ENCODE measurements at places on chromosomes 4 and X.

DNA sequence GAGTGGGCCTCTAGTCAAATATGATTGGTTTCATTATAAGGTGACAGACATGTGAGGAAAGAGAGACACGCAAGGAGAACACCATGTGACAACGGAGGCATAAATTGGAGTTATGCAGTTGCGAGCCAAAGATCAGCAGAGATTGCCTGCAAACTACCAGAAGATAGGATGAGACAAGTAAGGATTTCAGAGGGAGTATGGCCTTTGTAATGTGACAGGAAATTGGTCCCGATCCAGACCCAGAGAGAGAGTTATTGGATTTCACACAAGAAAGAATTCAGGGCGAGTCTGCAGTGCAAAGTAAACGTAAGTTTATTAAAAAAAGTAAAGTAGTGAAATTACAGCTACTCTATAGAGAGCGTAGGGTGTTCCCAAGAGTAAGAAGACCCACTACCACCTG is 35.7 kb upstream of the NDST4 start:
- no peak for DNase-seq

GRCh38 chr4:8351931-8352367 is 82.4 kb downstream of the HTRA3 start:
- DNase-seq: no peak

- DNase-seq: no peak
Observed at GRCh38 chrX:11349661-11350337, 56.6 kb downstream of the AMELX start.

GRCh38 chr4:142396279-142396678 is 449.8 kb downstream of the INPP4B start:
- DNase-seq: no peak

DNA sequence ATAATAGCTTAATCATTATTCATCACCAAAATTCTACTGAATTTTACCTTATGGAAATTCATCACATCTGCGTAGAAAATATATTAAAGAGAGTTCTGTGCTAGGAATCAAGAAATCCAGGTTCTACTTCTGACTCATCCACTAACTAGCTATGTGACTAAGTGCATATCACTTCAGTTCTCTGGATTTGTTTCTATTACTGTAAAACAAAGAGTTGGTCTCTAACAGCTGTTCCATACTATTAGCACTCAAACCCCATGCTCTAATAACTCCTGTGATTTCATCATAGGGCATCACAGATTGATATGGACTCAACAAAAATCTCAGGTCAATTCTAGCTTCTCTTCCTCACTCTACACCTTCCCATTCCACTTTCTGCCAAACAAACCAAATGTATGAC is 572.0 kb downstream of the INPP4B start:
- no peak for DNase-seq

GRCh38 chr4:149933883-149934282 is 118.2 kb upstream of the IQCM start:
- DNase-seq: no peak

DNA sequence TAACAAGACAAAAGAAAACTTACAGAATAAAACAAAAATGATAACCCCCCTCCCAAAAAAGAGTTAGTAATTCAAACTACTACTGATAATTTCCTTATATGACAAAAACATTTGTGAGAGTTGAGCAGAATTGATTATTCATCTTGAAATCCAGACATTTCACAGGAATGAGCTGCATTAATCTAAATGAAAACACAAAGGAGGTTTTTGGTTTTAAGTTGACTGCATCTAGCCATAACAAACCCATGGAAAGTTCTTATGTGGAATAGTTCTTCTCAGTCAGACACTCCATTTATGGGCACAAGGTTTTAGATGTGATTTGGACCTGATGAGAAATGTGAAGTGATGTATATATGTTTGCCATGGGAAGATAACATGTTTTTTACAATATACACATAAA is 95.4 kb downstream of the VCX2 start:
- DNase-seq: no peak

DNA sequence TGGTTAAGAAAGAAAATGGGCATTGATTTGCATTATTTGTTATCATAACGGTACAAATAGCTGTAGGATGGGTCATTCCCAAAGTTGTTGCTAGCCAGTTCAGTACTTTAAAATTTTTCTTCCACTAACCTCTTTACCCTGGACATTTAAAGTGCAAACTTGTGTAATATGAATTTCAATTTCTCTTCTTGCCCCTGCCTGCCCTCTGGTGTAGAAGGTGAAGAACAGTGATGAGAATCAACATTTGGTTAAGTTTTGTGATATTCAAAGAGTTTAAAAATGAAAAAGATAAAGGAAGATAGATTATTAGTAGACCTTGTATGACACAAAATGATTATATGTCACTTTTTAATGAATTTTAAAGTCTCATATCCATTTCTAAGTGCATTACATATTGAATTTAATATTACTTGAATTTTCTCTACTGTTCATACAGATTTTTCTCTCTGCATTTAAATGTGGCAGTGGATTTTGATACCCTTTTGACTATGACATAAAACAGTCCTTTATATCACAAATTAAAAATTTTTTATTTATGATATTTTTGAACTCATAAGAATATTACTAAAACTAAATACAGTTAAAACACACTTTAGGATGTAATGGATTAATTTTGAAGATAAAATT is 337.7 kb downstream of the BMPR1B start:
- DNase-seq: peak; percentile 56

DNA sequence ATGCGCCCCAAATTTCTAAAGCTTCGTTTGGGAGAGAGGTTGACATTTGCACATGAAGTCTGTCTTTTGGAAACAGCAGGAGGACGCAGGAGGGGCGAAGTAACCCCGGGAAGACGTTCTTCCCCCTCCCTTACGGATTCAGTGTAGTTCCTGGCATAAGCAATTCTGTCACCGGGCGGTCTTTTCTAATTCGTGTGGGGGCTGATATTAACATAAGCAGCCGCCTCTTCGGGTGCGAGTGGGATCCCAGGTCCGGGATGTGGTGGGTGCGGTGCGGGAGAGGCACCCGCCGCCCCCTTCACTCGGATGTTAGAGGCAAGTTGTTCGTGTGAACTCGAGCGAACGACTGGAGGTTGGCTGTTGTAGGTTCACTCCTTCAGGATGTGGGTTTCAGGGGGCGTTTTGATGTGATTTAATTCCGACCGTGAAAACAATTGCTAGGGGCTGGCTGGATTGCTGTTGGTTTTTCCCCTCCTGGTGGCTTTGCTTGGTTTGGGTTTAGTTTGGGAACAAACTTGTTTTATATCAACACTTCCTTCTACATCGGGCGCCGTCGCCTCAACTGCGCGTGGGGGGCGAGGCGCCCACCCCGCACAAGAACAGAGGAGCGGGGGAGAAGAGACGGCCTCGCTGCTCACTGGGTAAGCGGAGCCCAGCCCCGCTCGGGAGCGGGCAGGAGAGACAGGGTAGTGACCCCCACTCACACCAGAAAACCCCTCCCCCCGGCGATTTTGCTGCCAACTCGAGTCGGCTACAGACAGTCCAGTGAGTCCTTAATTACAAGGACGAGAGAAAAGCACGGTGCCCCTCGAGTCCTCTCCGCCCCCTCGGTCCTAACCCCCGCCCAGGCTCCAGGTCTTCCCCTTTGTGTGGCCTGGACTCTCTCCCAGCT is 2.9 kb upstream of the LEF1 start:
- DNase-seq: no peak

GRCh38 chr4:4418676-4419390 is 31.9 kb downstream of the NSG1 start:
- no peak for DNase-seq

- no peak for DNase-seq
Observed at GRCh38 chrX:121050781-121051180, 3.4 kb downstream of the GLUD2 start.

GRCh38 chr4:168803732-168804131 is 206.3 kb downstream of the CBR4 start:
- DNase-seq: peak; percentile 8

DNA sequence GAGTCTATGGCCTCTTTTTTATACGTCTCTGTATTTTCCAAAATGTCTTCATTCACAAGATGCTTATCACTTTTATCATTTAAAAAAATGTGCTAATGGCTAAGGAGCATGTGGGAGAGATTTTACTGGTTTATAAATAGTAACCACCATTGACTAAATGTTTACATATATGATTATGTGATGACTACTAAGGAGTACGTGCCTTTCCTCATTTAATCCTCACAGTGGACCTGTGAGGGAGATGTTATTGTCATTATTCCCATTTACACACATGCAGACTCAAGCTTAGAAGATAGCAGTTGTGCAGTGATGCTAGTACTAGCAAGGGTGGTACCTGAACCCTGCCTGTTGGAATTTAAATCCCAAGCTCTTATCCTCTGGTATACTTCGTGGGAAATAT is 2.4 kb downstream of the SRD5A3 start:
- DNase-seq: no peak

- DNase-seq: no peak
Observed at GRCh38 chr4:17560065-17560673, 16.8 kb upstream of the LAP3 start.

- DNase-seq: peak; percentile 53
Observed at GRCh38 chr4:143399113-143399949, 62.7 kb downstream of the GAB1 start.

DNA sequence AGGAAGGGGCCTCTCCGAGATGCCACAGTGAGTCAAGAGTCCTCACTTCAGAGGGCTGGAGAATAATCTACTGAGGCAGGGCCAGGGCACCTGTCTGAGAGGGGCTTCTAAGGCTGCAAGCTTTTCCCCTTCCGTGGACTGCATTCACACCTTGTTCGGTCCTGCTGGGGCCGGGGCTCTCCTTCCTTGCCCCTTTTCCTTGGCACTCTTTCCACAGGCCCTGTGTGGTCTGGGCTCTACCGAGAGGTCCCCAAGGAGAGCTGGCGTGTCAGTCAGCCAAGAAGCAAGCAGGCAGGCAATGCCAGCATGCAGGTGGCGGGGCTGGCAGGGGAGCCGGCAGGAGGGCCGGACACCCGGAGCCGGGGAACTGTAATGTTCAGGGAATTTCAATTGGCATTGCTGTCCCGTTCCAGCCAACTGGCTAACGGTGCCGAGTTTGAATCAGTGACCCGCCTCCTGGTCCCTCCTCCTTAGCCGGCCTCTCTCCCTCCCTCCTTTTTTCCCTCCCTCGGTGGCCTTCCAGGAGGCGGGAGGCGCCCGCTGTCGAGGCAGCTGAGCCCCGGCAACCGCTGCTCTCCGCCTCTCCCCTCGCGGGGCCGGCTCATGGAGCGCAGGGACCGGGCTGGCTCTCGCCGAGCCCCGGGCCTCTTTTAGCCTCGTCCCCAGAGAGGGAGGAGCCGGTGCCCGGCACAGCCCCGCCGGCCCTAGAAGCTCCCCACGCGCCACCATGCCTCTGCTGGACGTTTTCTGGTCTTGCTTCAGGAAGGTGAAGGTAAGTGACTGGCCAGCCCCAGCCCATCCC is at the start of gene STARD8:
Gene STARD8, plus strand, starts transcription at position 511 of the 802 bp plus-strand sequence. Its CDS starts 217 bp downstream, at position 728.
- peak; percentile 1 for DNase-seq

GRCh38 chr4:88900432-88900831 is 156.6 kb downstream of the FAM13A start:
- DNase-seq: no peak

DNA sequence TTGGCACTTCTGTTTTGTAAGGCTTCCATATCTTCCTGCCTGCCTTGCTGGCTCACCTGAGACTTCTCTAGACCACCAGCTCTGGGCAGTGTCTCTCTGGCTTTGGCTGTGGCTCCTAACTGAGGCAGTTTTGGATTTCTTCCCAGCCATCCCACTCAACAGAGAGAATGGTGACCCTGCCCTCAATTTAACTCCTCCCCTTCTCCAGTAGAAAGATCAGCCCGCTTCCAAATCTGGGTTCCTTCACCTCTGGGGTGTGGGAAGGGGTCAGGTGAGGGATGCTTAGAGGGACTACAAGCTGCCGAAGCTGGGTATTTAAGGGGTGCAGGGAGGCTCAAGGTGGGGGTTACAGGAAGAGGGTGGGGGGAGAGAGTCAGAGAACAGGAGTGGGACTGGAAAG is 23.7 kb downstream of the NAP1L5 start:
- no peak for DNase-seq

- no peak for DNase-seq
Observed at GRCh38 chr4:172881645-172882044, 287.0 kb upstream of the GALNT7 start.

GRCh38 chr4:122003335-122003734 is 51.5 kb upstream of the TRPC3 start:
- peak; percentile 48 for DNase-seq

DNA sequence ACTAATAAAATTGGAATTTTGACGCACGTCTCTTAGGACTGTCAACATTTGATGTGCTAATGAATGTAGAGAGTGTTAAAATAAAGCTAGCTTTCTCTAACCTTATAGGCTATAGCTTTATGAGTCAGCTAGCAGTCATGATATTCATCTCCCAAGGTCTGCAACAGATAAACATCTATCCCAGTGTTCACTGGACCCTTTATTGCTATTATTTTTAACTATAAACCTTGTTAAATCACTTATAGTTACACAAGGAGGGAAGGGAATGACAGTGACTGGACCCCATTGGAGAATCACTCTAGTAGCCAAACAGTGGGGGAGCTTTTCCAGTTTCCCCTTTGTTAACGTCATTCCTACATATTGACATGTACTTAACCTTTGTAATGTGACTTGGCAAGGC is 67.9 kb upstream of the SHISA3 start:
- no peak for DNase-seq

DNA sequence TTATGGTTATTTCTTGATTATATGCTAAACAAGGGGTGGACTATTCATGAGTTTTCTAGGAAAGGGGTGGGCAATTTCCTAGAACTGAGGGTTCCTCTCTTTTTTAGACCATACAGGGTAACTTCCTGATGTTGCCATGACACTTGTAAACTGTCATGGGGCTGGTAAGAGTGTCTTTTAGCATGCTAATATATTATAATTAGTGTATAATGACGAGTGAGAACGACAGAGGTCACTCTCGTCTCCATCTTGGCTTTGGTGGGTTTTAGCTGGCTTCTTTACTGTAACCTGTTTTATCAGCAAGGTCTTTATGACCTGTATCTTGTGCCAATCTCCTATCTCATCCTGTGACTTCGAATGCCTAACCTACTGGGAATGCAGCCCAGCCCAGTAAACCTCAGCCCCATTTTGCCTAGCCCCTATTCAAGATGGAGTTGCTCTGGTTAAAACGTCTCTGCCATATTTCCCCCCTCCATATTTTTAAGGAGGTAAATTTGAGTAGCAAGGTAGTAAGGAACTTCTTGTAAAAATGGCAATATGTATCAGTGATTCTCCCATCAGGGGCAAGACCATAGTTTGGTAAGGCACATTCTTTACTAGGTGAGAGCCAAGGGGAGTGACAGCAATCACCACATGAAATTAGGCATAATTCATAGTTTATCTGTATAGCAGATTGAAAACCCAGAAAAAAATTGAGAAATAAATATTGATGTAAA is 2.6 kb downstream of the CXCL2 start:
- DNase-seq: no peak

- no peak for DNase-seq
Observed at GRCh38 chr4:55393461-55394320, 2.1 kb upstream of the TMEM165 start.

- DNase-seq: no peak
Observed at GRCh38 chr4:173446416-173446815, 47.5 kb upstream of the SCRG1 start.

GRCh38 chr4:113077575-113077974 is 28.1 kb downstream of the ANK2 start:
- DNase-seq: no peak
